ENCODE measurements at places on chromosomes 4 and X.

DNA sequence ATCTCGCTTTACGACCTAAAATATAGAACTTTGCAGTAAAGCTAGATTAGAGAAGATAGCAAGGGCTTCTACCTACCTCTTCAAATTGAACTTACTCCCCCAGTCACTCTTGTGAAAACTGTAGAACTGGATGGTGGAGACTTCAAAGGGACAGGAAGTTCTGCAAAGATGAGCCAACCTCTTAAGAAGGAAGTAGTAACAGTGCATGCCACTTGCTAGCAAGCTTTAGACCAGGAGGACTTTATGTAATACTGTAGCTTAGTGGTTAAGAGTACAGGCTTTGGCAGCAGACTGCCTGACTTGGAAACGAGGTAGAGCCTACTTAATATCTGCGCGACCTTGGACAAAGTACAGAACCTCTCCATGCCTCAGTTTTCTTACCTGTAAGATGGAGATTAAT, 27.5 kb upstream of the VBP1 start:
- no peak for DNase-seq

- DNase-seq, result peak; percentile 1
Observed at GRCh38 chrX:152072236-152072635, 66.1 kb downstream of the MAGEA10 start.

GRCh38 chr4:6172093-6172926, 28.0 kb downstream of the JAKMIP1 start:
- no peak for DNase-seq

DNA sequence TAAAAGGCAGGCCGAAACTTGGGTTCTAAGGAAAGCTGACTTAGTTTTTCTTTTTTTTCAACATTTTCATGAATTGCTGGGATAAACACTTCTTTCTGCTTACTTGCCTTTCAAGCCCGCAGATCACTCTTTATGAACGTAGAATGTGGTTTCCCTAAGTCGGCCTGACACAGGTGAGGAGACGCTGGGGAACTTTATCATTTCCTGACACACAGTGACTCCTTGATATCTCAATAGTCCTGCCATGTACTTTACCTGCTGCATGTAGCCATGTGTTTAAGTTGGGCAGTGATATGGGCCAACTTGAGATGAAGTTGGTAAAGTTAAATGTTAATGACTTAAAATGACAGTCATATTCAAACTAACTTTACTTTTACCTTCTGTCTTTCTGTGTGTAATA, 26.6 kb upstream of the SNCA start:
- DNase-seq, result no peak

DNA sequence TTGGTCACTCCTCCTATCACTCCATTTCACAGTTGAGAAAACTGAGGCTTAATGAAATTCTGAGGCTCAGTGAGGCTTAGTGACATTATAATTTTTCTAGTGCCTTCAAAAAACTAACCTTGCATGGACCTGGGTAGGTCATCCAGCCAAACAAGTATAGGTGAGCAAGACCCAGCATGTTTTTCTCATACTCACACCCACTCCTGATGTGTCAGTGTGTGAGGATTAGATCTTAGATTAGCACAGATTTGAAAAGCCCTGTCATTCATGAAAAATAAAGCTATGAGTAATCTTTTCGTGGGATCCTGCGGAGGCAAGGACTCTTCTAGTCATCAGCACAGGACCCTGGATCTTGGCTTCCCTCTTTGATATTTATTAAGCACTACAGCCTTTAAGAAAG, 146.7 kb downstream of the CHIC2 start:
- no peak for DNase-seq

DNA sequence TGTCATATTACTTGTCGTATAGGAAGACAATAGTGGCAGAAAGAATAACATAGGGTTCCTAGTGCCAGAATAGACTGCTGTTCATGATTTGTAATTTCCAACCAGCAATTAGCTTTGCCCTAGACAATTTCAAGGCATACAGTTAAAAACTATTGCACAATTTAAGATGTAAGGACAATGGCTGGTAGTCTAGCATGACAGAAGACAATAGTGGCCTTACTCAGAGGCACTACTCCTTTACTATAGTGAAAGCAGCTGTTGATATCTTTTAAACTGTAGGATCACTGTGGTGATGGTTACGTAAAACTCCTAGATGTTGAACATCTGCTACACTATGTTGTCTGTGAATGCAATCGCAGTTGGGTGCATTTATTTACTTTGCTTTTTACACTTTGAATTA, 234.5 kb downstream of the RBMX2 start:
- no peak for DNase-seq

- no peak for DNase-seq
Observed at GRCh38 chrX:66872771-66873170, 233.9 kb upstream of the EDA2R start.

DNA sequence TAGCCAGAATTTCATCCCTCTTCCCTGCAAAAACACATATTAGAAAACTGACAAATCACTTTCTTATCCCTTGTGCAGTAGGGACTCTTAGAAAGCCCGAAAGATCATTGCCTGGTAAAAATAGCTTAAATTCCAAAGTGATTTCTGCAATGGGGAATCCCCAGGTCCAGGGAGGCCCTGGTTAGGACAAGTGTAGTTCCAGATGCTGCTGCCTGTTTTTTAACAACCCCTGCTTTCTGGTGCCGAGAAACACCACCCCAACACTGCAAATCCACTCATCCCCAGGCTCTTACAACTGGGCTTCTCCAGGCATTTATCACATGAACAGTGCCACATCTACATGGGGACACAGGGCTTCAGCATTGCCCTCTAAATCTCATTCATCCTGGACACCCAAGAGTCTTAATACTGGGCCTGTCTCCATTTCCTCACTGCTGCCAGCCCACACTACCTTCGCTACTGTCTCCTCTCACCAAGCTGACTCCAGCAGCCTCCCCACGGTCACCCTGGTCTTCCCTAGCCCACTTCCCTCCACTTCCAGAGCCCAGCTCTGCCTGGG, 112.2 kb upstream of the PSAPL1 start:
- DNase-seq, result no peak

DNA sequence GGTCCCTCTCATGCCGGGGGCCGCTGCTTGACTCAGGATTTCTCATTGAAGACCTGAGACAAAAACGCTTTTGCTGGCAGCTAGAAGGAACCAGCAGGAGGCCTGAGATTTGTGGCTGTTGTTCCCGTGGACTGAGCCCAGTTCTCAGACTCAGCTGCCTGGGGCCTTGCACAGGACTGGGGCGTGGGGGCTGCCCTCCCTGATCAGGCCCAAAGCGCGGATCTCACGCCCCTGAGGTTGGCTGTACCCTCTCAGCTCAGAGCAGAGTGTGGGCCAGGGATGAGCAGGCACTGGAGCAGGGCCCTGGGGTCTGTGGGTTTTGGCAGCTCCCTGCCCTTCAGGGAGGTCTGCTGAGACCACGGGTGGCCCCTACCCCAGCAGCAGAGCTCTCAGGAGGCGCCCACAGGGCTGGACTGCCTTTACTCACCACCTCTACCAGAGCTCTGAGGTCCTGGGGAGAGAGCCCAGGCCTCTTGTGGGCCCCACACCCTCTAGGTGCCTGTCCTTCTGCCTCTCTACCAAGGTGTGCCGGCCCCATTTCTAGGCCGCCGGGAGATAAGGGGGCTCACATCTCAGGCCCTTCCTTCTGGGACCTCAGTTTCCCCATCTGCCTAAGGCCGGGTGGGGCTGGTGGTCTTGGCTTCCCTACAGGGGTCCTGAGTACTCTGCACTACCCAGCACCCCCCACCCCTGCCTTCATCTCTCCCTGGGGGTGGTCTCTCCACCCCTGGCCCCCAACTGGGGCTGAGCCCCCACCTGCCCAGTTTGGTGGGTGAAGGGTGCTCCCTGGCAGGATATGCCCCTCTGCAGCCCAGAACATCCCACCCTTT, 5.6 kb downstream of the MSANTD1 start:
- DNase-seq, result no peak

Measured in COLO829 (cell line).